CD4-positive, alpha-beta T cell treated with Interleukin-10 for 1 hour (primary cell): ENCODE measurements at places on chromosomes 2 and 18.

- DNase-seq = no peak
Measured at GRCh38 chr2:131011486-131011885, 81.8 kb downstream of the FAM168B start.

GRCh38 chr2:106137731-106138521, 56.2 kb downstream of the UXS1 start:
- DNase-seq = peak; percentile 45

DNA sequence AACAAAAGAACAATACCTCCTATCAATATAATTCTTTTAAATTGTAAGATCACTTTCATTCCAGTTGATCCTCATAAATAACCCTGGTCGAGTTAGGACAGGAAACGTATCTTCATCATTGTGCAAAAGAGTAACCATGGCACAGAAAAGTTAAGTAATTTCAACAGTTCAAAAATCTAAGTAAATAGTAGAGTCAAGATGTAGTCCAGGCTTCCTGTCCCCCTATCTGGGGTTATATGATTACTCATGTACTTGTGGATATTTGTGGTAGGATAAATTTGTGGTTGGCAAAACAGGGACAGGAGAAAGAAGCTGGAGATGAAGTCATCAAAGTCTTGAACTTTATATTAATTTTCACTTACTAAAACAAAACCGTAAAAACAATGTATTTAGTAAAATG, 772.6 kb downstream of the TSN start:
- no peak for DNase-seq

DNA sequence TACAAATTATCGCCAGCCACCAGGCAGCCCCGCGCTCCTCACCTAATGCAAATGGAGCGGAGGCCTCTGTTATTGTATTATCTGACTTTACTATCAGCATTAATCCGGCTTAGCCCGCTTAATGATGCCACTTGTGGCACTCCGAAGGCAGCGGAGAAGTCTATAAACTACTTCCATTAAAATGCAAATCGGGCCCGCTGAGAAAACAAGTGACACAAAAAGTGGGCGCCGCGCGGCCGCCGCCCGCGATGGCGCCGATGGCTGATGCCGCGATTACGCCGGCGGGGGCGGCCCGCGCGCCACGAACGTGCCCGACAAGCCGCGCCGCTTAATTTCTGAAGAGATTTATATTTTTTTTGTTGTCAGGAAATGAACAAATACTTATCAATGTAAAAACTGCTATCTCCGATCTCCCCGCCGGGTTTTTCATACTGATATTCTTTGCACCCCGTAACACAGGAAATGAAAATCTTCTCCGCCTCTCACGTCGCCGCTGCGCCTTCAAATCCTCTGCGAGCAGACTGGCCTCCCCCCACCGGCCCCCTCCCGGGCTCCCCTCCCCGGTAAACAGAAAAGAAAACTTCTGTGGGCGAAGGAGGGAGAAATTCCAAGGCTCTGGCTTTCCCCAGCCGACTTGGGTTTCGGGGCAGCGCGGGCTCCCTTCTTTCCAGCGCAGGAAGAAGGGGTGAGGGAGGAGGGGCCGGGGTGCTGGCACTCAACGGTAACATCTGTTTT, 221.8 kb downstream of the INSIG2 start:
- peak; percentile 64 for DNase-seq

- no peak for DNase-seq
Measured at GRCh38 chr2:191311-192190, 72.3 kb downstream of the SH3YL1 start.

DNA sequence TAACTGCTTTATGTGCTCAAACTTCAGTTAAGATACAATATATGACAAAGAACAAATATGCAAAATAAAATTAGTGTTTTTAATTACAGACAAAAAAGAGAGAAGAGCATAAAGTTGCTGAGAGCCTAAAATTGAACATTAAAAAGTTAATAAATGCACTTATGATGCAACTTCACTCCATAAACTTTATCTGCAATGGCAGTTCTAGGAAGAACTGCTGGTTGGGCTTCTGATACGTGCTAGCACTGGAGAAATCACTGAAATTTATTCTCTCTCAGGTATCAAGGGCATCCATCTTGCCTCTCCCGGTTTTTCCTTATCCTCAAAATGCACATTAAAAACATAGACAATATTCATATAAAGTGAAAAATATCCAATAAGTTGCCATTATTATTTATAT, 35.7 kb downstream of the MYO3B start:
- DNase-seq = no peak

- DNase-seq = no peak
Measured at GRCh38 chr18:34358923-34359322, 134.2 kb upstream of the NOL4 start.

DNA sequence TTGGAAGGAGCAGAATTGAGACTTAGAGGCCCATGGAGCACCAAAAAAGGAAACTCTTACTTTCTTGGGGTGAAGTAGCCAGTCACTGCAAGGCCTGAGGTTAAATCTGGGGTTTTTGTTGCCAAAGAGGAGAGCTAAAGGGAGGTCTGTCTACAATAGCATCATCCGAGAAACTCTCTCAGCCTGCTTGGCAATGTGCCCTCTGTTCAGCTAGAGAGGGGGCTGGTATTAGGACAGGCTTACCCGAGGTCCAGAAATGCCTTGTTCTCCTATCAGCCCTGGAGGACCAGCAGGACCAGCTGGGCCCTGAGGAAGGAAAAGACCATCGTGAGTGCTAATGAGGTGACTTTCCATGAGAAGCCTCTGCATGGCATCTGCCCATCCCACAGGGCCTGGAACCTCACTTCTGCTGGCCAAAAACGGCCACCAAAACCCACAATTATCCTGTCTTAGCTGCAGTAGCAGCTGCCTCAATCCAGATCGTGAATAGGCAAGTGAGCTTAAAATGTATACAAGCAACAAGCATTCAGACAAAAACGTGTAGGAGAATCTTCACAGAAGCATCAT, 61.6 kb downstream of the COL6A3 start:
- DNase-seq = no peak

GRCh38 chr2:3520591-3520990, 1.3 kb upstream of the ADI1 start:
- no peak for DNase-seq

DNA sequence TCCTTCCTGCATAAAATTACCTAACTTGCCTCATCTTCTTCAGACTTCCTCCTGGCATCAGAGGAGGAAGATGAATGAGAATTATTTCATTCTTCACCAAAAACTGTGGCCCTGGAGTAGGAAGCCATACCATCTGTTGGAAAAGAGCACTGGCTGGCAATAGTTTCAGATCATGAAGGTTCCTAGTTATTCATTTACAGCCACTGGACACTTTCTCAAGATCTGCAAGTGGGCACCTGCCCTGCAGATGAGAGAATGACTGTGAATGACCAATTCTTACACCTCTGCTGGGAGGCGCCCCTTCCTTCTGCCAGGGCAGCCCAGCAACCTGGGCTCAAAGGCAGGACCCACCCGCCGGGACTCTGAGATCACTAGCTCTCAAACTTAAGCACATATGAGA, 13.0 kb downstream of the DIPK1C start:
- no peak for DNase-seq

- no peak for DNase-seq
Measured at GRCh38 chr2:107663632-107664031, 163.1 kb upstream of the RGPD4 start.

DNA sequence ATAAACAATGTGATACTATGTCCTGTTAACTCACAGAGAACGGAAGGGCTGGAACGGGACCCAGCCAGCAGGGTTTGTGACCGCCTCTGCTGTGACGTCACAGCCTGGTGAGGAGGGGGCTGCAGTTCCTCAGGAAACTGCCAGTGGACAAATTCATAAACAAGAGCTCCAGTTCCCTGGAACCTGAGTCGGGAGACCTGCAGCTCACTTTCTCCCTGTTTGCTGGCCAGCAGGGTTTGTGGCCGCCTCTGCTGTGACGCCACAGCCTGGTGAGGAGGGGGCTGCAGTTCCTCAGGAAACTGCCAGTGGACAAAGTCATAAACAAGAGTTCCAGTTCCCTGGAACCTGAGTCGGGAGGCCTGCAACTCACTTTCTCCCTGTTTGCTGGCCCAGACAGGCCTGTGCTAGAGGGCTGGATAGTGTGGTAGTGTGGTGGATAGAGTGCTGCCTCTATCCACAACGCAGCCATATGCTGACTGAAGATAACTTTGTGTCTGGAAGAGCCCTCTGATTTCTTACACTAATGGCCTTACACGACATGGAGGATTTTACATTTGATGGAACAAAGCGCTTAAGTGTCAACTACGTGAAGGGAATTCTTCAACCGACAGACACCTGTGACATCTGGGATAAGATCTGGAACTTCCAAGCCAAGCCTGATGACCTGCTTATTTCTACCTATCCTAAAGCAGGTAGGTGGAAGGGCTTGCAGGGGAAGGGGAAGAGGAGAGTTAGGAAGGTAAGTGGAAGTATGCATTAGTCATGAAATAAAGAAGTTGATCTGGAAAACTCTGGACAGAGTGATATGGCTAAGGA, at the start of gene SULT1C4:
Gene SULT1C4, plus strand, starts transcription at position 140 of the 816 bp plus-strand sequence. Its CDS starts 384 bp downstream, at position 524.
- DNase-seq = no peak

GRCh38 chr2:67346718-67347407, 50.3 kb upstream of the ETAA1 start:
- DNase-seq = no peak

- DNase-seq = no peak
Measured at GRCh38 chr2:109239720-109240119, 110.7 kb downstream of the SH3RF3 start.

- DNase-seq = no peak
Measured at GRCh38 chr2:180130403-180130802, 123.3 kb upstream of the CWC22 start.

DNA sequence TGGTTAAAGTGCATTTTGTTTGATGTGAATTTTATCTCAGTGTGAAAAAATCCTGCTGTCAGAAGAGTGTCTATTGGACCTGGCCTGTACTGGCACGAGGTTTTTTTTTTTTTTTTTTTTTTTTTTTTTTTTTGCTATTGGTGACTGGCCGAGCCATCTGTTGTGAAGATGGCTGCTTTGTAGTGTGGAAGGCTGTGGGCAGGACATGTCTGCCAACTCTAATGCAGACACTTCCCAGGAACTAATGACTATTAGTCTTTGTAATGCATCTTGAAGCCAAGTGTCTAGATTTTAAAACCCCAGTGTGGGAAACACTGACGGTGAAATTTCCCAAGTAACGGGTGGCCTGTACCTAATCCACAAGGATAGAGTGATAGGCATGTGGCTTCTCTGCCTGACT, 34.3 kb downstream of the ZAP70 start:
- DNase-seq = no peak

DNA sequence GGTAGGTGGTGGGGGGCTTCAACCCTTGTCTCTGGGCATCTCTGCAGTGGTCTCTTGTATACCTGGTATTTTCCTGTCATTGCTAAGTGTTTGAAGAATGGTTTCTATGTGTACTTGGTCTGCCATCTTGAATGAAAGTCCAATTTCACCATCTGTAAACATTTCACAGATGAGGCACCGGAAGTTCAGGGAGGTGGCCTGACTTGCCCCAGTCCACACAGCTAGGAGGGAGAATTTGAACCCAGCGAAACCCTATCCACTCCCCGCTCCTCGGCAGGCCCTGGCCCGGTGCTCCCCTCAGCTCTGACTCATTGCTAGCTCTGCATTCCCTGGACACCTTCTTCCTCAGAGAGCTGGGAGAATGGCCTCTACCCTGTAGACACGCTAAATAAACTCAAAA, 30.5 kb downstream of the ZAP70 start:
- DNase-seq = no peak

GRCh38 chr2:6958616-6959235, 41.5 kb downstream of the RNF144A start:
- DNase-seq = no peak

DNA sequence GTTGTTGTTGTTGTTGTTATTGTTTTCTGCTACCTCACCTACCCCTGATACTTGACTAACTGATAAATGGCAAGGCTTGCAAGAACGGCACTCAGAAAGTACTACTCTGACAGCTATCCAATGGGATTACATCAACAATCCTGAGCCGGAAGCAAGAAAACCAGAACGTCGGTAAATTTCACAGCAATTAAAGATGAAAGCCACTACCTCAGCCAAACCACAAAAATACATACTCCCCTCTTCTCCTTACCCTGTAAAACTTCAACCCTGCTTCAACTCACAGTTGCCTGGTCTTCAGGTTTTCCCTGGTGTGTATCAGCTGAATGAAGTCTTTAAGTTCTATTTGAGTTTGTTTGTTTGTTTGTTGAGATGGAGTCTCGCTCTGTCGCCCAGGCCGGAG, 293.7 kb upstream of the RND3 start:
- no peak for DNase-seq

GRCh38 chr2:16765356-16765755, 99.7 kb upstream of the CYRIA start:
- no peak for DNase-seq

- DNase-seq = no peak
Measured at GRCh38 chr18:46688853-46689525, 32.0 kb upstream of the LOXHD1 start.

DNA sequence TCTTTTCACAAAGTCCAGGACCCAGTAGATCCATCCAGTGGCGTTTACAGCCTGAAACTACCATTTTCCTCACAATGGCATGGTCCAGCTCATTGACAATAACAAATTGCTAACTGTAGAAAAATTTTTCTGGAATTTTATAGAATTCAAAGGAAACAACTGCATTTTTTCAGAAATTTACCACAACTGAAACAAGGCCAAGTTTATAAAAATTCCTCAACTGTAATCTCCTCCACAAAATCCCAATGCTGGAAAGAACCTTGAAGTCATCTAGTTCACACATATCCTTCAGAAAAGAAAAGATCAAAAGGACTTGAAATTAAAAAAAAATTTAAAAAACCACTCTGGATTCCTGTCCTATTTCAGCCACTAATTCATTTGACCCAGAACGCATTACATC, 226.0 kb upstream of the CTAGE1 start:
- no peak for DNase-seq

DNA sequence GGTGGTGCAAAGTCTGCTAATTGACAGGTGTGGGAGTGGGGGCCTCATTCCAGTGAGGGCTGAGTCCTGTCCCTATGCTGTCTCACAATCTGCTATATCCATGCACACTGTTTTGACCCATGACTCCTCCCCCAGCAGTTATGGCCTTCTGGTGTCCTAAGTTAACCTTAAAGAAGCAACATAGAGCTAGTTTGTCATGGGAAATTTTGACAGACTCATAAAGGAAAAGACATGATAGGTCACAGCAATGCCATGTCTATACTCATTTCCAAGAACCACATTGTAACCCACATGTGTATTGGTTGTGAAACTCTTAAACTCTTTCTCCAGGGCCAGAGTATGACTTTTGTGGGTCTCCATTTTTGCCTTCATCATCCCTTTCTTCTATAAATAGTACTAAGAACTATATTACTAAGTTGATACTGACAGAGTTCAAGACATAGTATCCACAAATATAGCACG, 78.2 kb upstream of the SLC1A4 start:
- DNase-seq = no peak

- DNase-seq = peak; percentile 60
Measured at GRCh38 chr2:227862227-227862740, 9.1 kb upstream of the DAW1 start.

GRCh38 chr2:177972782-177973181, 99.8 kb downstream of the PDE11A start:
- no peak for DNase-seq

- no peak for DNase-seq
Measured at GRCh38 chr2:29195796-29196195, 80.6 kb downstream of the CLIP4 start.
